ENCODE measurements at places on chromosomes 13 and 19.

DNA sequence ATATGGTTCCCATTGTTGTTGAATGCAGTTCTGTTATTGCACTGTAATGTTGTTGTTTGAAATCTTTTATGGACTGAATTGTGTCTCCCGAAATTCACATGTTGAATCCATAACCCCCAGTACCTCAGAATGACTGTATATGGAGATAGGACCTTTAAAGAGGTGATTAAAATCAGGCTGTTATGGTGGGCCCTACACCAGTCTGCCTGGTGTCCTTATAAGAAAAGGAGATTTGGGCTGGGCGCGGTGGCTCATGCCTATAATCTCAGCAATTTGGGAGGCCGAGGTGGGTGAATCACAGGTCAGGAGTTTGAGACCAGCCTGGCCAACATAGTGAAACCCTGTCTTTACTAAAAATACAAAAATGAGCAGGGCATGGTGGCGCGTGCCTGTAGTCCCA, 7.4 kb downstream of the CXCL17 start:
- DNase-seq, result no peak

DNA sequence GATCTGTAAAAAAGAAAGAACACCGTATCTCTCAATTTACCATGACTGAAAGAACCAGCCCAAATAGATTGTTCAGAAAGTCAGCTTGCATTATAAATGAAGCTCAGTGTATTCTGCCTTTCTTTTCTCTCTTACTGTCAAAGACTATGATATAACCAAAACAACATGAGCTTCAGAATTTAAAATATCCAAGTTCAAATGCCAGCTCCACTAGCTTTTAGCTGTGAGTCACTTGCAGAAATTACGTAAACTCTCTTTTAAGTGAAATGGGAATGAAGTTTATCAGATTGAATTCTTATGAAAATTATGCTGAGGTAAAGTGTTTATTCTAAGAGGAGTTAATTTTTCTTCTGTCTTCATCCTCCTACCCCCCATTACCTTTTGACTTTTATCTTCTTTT, 20.0 kb upstream of the POSTN start:
- DNase-seq, result no peak

GRCh38 chr13:36207672-36208071, 6.7 kb downstream of the SOHLH2 start:
- DNase-seq, result no peak

GRCh38 chr19:45254044-45254531, 3.0 kb downstream of the MARK4 start:
- DNase-seq, result no peak

- DNase-seq, result no peak
Measured at GRCh38 chr13:46145135-46145534, 36.8 kb downstream of the LCP1 start.

GRCh38 chr19:53112286-53112685, 9.1 kb upstream of the ZNF160 start:
- no peak for DNase-seq

DNA sequence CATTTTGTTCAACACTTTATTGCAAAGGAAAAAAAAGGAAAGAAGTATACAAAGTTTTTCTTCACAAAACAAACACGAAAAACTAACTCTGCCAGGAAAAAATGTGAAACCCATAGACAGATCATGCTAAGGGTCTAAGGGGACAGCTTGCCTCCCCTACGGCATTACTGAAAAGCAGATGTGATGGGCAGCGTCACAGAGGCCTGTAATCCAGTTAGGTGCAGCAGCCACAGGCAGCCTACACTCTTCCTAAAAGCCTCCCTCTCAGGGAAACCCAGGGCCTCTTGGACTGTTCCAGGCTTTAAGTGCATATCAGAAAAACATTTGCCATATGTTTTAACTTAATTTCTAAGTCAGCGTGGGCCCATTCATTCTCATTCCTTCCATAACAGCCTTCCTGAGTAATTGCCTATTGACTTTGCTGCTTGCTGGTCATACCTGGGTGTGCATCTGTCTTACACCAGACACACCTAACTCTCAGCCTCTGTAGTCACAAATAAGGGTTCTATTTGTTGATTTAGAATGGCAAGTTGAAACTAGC, 135.7 kb upstream of the SERP2 start:
- DNase-seq, result no peak

GRCh38 chr13:25147638-25148401, 24.3 kb downstream of the AMER2 start:
- DNase-seq, result no peak
